ENCODE measurements at places on chromosomes 6 and 20.

- DNase-seq = no peak
Observed at GRCh38 chr20:18705910-18706309, 107.7 kb upstream of the SCP2D1 start.

DNA sequence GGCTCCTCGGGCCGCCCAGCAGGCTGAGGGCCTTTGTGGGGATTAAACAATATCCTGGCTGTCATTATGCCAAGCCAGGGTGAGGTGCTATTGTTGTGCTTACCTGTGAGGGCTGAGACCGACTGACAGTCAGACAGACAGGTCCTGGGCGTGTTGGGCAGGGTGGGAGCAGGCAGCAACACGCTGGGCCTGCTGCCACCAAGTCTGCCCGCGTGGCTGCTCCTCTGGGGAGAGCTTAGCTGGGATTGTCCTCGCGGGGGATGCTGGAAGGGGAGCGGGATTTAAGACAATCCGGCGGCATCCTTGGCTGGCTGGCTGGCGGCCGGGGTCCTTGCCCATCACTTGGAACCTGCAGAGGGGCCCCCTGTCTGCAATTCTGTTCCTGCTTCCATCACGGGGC is 20.0 kb downstream of the ITPR3 start:
- no peak for DNase-seq

GRCh38 chr6:78340755-78341154 is 526.6 kb upstream of the IRAK1BP1 start:
- DNase-seq = peak; percentile 8

GRCh38 chr6:140811642-140812041 is 1321.1 kb upstream of the GJE1 start:
- DNase-seq = no peak

DNA sequence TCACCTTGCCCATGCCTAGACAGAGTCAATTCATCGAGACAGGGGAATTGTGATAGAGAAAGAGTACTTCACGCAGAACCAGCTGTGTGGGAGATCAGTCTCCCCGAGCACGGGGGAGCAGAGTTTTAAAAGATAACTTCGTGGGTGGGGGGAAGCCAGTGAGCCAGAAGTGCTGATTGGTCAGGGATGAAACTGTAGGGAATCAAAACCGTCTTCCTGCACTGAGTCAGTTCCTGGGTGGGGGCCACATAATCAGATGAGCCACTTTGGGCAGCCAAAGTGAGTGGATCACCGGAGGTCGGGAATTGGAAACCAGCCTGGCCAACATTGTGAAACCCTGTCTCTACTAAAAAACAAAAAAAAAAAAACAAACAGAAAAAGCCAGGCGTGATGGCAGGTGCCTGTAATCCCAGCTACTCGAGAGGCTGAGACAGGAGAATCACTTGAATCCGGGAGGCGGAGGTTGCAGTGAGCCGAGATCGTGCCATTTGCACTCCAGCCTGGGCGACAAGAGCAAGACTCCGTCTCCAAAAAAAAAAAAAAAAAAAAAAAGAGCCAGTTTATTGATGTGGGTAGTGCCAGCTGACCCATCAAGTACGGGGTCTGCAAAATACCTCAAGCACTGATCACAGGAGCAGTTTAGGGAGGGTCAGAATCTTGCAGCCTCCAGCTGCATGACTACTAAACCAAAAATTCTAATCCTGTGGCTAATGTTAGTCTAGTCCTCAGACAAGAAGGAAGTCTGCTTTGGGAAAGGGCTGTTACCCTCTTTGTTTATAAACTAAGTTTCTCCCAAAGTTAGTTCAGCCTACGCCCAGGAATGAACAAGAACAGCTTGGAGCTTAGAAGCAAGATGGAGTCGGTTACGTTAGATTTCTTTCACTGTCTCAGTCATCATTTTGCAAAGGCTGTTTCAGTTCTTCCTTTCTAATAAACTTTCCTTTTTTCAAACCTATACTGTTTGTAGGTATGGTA is 3.9 kb upstream of the TRIM39 start:
- peak; percentile 90 for DNase-seq

DNA sequence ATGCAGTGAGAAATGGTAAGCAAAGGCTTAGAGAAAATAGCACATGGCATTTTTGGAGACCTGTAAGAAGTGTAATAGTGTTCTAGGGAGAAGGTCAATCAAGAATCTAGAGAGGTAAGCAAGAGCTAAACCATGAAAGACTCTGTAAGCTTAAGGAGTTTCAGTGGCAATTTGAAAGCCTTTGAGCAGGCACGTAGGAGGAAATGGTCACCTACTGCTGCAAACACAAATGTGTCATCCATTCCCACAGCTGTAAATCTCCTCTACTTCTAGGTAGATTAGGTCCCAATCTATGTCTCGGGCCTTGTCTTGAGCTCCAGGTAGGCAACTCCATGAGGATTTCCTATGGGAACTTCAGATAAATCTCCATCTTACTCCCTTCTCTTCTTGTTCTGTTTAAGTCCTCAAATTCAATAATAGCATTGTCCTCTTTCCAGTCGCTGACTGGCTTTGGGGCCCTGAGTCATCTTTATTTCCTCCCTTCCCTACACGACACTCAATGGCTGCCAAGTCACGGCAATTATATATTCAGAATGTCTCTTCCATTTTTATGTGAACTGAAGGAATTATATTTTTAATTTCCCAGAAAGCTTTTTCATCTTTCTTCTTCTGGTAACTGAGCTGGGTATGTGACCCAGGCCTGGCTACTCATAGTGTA is 24.2 kb upstream of the PAQR8 start:
- DNase-seq = no peak

DNA sequence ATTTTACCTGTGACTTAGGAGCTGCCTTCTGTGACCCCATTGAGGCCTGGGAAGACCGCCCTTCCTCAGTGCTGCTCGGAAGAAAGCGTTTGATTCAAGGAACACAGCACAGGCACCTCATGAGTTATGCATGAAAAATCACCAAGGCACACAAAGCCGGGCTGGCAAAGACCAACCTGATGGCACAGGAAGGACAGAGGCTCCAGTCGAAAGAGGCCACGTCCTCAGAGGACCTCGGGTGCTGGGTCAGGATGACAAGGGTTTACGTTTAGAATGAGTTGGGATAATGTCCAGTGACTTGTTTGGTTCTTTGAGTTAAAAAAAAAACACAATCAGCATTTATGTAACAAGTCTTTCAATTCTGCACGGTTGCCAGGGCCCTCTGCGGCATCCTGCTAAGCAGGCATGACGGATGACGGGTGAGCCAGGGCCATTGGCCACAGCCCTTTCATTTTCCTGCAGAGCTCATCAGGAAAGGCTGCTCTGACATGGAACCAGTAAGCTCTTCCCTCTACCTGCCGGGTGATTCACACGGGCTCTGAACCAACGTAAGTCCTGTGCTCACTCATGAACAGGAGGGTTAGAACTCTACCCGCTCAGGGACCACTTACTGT is 112.8 kb downstream of the DACT2 start:
- no peak for DNase-seq

DNA sequence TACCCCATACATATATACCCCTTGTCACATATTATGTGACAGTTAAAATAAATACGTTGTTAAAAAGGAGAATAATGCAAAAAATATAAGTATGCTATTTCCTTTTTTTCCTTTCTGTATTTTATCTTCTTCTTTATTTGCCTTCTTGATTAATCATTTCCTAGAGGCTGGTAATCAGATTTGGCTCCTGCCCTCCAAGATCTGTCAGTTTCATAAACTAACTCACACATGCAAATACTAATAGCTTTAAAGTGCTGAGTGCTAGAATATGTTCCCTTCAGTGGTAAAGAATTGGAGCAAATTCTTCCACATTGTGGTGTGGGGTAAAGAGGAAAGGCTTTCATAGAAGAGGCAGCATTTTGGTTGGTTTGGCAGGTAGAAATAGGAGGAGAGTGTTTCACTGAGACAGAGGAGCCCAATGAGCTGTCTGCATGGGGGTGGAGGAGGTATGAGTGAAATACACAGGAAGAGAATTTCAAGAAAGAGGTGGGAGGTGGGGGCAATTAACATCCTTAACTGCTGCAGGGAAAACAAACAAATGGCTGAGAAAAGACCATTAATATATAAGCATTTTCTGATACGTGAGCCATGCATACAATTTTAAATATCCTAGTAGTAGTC is 523.9 kb downstream of the BMP2 start:
- DNase-seq = no peak

- no peak for DNase-seq
Observed at GRCh38 chr6:43325876-43326275, 17.2 kb upstream of the CRIP3 start.

- no peak for DNase-seq
Observed at GRCh38 chr6:153051801-153052200, 49.3 kb upstream of the MTRF1L start.

DNA sequence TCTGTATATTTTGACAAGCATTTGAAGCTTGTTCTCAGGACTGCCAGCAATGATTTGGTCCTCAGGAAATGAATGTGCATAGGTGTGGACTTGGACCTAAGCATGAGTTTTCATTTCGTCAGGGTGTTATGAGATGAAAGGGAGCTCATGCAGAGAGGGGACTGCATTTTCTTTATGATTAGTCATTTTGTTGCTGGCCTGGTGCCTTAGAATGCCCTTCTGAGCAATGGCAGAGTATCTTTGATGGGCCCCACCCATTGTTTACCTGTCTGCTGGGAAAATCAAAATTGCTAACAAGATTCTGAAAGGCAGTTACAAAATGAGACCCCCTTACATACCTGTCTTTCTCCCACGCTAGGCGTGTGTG is 51.5 kb upstream of the MTHFD1L start:
- peak; percentile 17 for DNase-seq

GRCh38 chr6:6565488-6565887 is 23.0 kb upstream of the LY86 start:
- no peak for DNase-seq

GRCh38 chr20:5362771-5363170 is 46.0 kb upstream of the PROKR2 start:
- no peak for DNase-seq

DNA sequence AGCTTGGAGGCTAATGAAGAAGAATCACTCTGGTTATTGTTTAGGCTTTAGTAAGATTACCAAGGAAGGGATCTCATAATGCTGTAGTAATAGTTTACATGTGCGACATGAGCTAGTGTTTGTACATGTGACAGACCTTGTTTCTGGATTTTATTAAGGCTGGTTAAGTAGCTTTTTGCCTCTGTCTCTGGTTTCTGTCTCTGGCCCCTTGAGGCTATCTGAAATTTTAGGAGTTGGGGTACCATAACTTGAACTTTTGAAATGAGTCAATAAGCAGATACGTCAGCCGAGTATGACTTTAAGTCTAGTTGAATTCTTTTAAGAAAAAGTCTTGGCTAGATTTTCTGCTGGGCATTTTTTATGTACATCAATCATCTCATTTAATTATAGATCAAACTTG is 9.5 kb downstream of the CBFA2T2 start:
- DNase-seq = no peak

DNA sequence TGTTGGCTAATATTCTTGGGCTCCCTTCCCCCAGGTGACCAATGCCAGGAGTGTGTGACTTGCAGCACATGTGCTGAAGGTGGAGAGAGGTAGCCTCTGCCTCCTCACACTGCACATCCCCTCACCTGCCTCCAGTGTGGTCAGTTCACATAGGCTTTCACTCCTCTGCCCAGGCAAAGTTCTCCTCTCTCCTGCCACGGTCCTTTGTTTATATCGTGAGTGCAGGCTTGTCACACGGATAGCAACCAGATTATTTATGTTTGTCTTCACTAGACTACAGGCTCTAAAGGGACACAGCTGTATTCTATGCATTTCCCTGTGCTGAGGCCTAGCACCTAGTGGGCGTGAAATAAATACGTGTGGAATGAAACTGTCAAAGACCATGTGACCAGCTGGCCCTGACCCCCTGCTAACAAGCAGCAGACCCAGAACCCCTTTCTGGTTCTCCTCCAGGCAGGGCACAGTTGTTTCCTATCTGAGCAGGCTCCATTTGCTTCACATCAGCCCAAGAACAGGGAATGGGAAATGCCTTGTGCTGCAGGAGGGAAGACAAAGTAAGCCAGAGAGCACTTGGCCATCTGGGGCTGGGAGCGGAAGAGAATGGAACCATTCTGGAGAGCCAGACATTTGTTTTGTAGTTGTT is 42.3 kb downstream of the UNC5CL start:
- DNase-seq = peak; percentile 12

All from fibroblast of lung (primary cell).